ENCODE measurements at places on chromosomes 12 and 14. TPM values are rescaled to one million over a fixed set of nuclear protein-coding genes. Genes with fewer than 3 reads are reported as not detected.

PRKD1 gene
- 33.7 TPM for total RNA-seq

PLA2G1B gene
- total RNA-seq = not detected

REP15 gene
- total RNA-seq = 1.9 TPM

MGP gene
- total RNA-seq = 434 TPM

C12orf50 gene
- 9.1 TPM for total RNA-seq

P2RX7 gene
- total RNA-seq = 5.3 TPM

PEX5 gene
- total RNA-seq = 43.3 TPM

CRIP1 gene
- 24.1 TPM for total RNA-seq

LRTM2 gene
- 1.2 TPM for total RNA-seq

PLD4 gene
- total RNA-seq = 2.4 TPM

CDCA3 gene
- total RNA-seq = 11.1 TPM

BMP4 gene
- total RNA-seq = 10.6 TPM

EXOC3L4 gene
- 0.72 TPM for total RNA-seq

CATSPERB gene
- 5.1 TPM for total RNA-seq

NOP9 gene
- total RNA-seq = 12.5 TPM

BBOF1 gene
- total RNA-seq = 10.1 TPM

ANKRD33 gene
- total RNA-seq = 2.9 TPM

APOLD1 gene
- total RNA-seq = 14.0 TPM

NGB gene
- total RNA-seq = not detected

ASCL1 gene
- total RNA-seq = not detected

ZCCHC8 gene
- 51.5 TPM for total RNA-seq

HDAC7 gene
- 23.6 TPM for total RNA-seq

APOF gene
- total RNA-seq = 2.2 TPM

SHMT2 gene
- total RNA-seq = 156 TPM

KCNH3 gene
- 0.24 TPM for total RNA-seq

RPGRIP1 gene
- total RNA-seq = not detected

ALG10B gene
- 14.0 TPM for total RNA-seq

RTL1 gene
- 3.6 TPM for total RNA-seq

SYNJ2BP gene
- 34.4 TPM for total RNA-seq

EML1 gene
- total RNA-seq = 46.9 TPM

SLCO1B1 gene
- not detected for total RNA-seq

KLRG1 gene
- 12.3 TPM for total RNA-seq

SLC15A5 gene
- 0.96 TPM for total RNA-seq

KLRK1 gene
- total RNA-seq = 1.2 TPM

ARHGAP9 gene
- 6.7 TPM for total RNA-seq

TMEM132C gene
- total RNA-seq = 4.1 TPM

INHBC gene
- total RNA-seq = not detected
